Stimulated activated CD8-positive, alpha-beta memory T cell treated with anti-CD3 and anti-CD28 coated beads, Interleukin-7, amount 100 ng/mL, for 24 hours (primary cell): ENCODE measurements at places on chromosomes 5 and 9.

- no peak for DNase-seq
Measured at GRCh38 chr5:2901096-2901495, 149.6 kb upstream of the IRX2 start.

DNA sequence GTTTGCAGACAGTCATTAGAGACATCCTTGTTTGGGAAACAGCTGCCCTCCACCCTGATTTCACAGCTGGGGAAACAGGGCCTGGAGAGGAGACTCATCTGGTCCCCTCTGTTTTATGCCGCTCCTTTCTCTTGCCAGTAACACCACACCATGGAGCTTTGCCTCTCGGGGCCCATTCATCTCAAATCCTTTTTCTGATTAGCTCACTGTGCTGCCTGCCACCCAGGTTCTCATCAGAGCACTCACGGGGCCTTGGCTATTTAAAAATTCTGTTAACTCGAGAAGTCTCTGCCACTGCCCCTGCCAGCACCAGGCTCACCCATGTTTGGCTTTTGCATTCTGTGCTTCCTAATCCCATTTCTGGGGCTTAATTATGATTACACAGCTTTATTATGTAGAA lies 36.8 kb upstream of the C5orf58 start:
- DNase-seq: no peak

GRCh38 chr9:12847561-12847960 lies 72.7 kb downstream of the LURAP1L start:
- no peak for DNase-seq

DNA sequence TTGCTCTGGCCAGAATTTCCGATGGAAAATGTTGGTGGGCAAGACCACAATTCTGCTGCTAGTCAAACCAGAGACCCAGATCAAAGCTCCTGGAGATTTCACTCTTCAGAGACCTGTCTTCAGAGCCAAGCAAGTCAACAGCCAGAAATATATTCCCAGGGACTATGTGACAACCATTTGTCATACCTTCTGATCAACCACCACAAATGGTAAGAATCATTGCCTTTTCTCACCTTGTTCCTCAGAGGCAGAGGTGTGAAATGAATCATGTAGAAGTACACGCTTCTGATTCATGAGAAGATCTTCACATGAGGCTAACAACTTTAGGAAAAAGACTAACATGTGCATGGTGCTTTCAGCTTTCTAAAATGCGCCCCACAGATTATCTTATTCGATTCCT lies 53.5 kb downstream of the SUSD1 start:
- DNase-seq: no peak

GRCh38 chr5:102539562-102539961 lies 40.8 kb upstream of the SLCO6A1 start:
- no peak for DNase-seq

GRCh38 chr5:131635684-131636572 lies 899 bp upstream of the RAPGEF6 start:
- DNase-seq: no peak

DNA sequence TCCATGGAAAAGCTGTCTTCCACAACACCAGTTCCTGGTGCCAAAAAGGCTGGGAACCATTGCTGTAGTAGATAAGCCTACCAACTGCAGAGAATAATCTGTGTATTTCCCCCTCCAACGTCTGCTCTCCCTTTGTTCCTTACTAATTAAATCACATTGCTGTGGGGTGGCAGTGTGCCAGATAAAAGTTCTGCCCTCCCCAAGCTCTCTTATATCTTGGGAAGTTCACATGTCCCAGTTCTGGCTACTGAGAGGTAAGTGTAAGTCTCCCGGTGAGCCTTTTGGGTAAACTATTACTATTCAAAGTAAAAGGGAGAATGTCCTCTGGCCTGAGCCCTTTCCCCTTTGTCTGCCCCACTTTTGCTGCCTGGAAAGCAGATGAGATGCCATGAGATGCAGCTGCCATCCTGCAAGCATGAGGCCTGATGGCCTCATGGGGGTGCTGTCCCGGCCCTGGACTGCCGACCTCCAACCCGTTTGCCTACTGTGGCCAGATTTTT lies 14.7 kb downstream of the ENC1 start:
- DNase-seq: no peak

- no peak for DNase-seq
Measured at GRCh38 chr5:157159209-157159751, 6.8 kb downstream of the GARIN3 start.

DNA sequence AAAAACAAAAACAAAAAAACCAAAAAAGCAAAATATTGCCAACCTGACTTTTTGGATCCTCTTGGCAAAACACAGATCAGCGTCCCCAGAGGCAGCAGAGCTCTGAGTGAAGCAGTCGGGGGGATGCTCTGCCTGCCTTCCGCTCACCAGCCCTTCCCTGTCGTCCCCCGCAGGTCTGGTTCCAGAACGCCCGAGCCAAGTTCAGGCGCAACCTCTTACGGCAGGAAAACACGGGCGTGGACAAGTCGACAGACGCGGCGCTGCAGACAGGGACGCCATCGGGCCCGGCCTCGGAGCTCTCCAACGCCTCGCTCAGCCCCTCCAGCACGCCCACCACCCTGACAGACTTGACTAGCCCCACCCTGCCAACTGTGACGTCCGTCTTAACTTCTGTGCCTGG lies 20.7 kb downstream of the LHX2 start:
- DNase-seq: no peak

DNA sequence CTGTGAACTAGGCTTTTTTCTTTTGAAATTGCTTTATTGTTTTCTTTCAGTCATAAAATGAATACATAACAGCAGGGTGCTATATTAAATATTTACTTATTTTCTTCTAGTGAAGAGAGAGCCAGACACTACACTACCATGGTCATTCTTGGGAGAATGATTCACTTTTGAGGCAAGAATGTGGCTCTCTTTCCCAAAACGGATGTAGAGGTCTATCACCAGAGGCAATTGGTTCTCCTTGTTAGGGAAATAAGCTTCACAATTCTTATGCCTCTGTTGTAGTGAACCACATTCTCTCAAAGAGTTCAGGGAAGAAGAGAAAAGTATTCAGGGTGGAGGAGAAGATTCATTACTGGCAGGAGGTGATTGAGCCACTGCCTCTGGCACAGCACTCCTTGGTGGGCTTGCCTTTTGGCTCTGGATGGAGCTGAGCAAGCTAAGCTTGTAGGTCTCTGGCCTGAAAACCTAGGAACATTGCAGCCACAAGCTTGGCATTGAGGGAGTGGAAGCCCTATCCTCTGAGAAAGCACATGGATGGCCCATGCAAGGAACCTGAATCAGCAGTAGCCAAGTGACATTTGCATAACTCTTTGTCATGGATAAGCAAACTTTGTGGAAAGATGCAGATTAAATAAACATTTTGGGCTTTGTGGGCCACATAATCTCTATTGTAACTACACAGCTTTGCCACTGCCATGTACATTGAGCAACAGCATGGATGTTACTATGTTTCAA lies 179.0 kb upstream of the TNC start:
- DNase-seq: no peak

DNA sequence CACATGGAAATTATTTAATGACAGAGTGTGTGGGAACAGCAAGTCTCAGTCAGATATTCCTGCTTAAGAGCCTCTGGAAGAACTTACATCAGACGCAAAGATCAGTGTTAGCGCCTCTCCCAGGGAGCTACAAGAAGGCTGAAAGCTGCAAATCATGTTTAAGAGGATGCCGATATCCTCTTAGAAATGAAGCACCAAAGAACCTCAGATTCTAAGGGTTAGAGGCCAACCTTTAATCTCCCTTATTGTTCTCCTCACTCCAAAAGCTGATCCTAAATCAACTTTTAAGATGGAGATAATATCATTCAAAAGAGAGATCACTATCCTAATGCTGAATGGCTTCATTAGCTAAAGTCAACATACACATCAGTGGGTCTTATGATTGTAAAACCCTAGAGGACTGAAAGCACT lies 160.6 kb downstream of the NFIB start:
- DNase-seq: no peak

- DNase-seq: no peak
Measured at GRCh38 chr5:43420241-43420640, 8.1 kb upstream of the CCL28 start.

DNA sequence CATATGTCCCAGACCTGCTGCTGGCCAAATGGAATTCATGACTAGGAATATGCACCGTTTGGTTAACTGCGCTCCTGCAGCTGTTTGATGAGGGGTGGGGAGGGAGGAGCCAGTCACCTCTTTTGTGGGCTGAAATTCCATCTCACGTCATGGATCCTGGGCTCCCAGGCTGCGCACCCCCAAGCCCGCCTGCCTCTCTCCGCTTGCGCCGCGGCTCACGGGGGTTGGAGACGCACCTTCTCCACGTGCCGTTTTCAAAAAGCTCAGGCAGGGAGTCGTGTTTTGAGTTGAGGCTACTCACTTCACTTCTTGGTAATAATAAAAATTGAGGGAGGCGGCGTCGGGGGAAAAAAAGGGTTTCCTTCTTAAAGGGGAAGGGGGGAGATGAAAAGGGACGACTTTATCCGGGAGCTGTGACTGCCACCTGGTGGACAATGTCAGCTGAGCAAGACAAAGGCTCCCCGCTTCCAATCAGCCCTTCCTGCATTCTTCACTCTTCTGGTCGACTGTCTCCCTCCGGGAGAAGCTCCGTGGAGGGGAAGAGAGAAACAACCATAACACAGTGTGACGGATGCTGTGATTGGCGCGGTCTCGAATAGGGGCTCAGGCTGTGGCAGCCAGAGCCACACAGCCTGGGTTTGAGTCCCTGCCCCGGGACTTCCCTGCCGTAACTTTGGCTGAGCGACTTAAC lies 15.9 kb upstream of the C5orf47 start:
- peak; percentile 61 for DNase-seq

- DNase-seq: no peak
Measured at GRCh38 chr5:126438267-126438666, 15.1 kb downstream of the GRAMD2B start.

DNA sequence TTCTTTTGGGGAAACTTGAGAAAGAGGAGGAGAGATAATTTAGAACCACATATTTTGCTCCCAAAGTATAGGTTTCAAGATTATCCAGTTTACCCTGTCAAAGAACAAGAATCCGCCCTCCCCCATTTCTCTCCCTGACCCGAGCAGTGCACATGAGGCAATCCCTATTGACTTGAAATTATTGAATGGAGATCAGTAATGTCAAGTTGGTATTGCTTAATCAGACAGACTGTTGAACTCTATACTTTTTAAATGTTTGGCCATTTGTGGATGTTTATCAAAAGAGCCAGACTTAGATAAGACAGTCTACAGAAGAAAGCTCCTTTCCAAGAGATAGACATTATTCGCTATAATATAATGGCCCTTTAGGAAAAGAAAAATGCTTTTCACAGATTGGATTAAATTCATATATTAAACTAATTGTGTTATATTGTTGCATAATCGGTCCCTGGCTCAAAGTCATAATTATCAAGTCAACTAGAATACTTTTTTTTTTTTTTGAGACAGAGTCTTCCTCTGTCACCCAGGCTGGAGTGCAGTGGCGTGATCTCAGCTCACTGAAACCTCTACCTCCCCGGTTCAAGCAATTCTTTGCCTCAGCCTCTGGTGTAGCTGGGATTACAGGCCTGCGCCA lies 5.3 kb downstream of the SLC25A25 start:
- DNase-seq: no peak

- DNase-seq: no peak
Measured at GRCh38 chr5:72959257-72959656, 3.4 kb downstream of the FCHO2 start.

DNA sequence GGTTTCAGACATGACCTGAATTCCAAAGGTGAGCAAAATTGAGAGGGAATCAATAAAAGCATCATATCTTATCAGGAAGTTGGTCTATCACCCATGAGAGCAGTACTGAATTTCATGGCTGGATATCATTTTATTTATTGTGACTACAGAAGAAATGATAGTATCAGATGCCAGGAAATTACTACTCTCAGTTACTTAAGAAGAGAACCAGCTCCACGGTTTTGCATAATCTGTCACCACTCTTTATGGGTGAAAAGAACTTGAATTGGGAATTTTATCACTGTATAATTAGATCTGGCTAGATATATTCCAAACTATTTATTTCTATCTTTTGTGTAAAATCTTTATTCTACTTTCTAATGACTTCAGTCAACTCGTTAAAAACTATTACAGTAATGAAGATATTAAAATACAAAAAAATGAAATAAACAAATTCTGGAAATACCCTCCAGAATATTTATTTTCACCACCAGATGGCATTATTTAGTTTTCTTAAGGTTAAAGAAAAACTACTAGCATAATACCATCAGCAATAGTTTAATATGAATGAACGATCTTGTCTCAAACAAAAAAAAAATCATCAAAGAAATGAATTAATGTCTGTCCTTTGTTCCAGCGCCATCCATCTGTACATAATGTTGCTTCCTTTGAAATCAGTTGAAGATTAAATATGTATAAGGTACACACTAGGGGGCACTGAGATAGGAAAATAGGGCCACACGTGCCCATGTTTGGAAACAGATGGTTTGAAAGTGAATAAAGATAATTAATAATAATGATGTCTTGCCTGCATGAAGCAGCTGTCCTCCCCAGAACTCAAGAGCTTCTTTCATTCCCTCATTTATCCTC lies 84.7 kb upstream of the SLCO6A1 start:
- no peak for DNase-seq

DNA sequence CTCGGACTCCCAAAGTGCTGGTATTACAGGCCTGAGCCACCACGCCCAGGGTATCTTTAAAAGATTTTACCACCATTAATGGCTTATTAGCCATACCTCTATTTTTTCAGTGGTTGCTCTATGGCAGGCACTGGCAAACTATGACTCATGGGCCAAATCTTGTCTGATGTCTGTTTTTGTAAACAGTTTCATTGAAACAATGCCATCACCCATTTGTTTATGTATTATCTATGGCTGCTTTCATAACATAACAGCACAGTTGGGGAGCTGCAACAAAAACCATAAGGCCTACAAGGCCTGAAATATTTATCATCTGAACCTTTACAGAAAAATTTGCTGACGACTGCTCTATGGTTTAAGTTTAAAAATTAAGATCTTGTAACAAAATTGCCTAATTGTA lies 66.8 kb downstream of the SLC38A9 start:
- no peak for DNase-seq

GRCh38 chr9:22050924-22051323 lies 41.8 kb upstream of the CDKN2B start:
- no peak for DNase-seq

DNA sequence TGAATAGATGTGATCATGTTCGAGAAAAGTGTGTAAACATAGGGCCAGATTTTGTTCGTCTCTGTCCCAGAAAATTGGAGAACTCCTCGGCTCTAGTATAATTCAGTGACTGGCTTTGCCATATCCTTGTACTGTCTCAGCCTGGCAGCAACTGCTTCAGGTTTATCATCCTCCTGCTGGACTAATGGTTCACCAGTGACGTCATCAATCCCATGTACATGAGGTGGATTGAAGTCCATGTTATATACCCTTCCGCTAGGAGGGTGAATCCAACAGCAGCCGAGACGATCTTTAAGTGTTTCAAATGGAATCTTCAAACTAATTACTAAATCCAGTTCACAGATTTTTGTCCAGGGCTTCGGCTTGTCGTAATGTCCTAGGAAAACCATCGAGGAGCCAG lies 17.1 kb upstream of the PLPP1 start:
- DNase-seq: no peak
